ENCODE measurements at places on chromosomes 3 and 15.

GRCh38 chr3:53804697-53805462, 41.3 kb downstream of the CHDH start:
- DNase-seq = no peak

DNA sequence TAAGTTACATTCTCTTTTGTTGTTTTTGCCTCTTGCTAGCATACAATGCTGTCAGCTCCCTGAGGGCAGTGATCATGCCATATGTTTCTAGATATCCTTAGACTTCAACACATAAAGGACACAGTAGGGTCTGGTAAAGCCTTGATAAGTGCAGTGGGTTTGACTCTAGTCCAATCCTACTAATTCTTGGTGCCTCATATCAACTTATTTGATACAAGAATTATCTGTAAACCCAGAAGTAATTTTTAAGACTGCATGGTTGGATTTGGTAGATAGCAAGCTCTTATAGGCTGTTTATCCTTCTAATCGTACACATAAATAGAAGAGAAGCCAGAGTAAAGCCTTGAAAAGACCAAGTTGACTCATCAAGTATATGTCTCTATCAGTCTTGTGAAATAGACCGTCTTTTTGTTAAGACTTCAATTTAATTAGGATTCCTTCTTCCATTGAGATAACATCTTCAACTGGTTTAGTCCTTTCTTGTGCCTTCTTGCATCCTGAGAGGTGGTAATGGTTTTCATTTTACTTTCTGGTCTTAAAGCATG, 265.6 kb upstream of the CDIN1 start:
- no peak for DNase-seq

- DNase-seq = no peak
These were observed 5.7 kb upstream of the SLC25A26 start for GRCh38 chr3:66215106-66215505.

GRCh38 chr3:135248213-135248612, 453.2 kb downstream of the EPHB1 start:
- no peak for DNase-seq
